Activated CD8-positive, alpha-beta memory T cell treated with anti-CD3 and anti-CD28 coated beads, Interleukin-2, amount 50 U/mL, for 48 hours (primary cell): ENCODE measurements at places on chromosomes 6 and 20.
A peak's percentile ranks its signal among the peaks of the same experiment; 100 is the strongest.

DNA sequence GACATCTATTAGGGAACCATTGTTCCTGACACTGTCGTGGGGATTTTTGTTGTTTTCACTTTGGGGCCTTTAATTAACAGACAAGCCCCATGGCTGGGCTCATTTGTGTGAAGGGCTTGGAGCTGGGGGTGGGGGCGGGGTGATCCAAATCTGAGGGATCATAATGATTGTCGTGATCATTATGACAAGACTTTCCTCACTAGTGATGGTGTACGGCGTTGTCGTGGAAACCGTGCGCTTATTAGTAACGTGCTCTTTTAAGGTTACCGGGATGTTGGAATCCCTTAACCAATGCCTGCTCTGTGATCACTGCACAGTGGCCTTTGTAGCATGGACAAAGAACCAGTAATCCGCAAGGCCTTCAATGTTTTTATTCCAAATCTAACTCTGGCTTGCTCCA lies 18.6 kb downstream of the PDYN start:
- no peak for DNase-seq

GRCh38 chr20:46122516-46123481 lies 4.7 kb downstream of the CD40 start:
- no peak for DNase-seq

GRCh38 chr6:103177791-103178190 lies 1681.9 kb downstream of the HACE1 start:
- DNase-seq, result no peak

DNA sequence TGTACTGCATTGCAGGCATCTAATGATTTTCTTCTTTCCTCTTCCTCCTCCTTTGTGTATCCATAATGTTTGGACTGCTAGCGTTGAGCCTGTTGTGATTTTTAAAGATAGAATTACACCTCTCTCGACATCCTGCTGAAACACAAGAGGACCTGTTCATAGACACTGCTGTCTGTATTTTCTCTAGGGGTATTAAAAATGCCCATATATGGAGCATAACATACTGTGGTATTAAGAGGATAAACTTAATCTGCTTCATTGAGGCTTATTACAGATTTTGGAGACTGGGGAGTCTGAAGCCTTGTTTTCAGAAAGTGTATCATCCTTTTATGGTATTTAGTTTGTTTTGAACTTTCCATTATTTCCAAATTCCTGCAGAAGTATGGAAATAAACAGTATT lies 414.3 kb downstream of the CDKAL1 start:
- DNase-seq, result no peak

DNA sequence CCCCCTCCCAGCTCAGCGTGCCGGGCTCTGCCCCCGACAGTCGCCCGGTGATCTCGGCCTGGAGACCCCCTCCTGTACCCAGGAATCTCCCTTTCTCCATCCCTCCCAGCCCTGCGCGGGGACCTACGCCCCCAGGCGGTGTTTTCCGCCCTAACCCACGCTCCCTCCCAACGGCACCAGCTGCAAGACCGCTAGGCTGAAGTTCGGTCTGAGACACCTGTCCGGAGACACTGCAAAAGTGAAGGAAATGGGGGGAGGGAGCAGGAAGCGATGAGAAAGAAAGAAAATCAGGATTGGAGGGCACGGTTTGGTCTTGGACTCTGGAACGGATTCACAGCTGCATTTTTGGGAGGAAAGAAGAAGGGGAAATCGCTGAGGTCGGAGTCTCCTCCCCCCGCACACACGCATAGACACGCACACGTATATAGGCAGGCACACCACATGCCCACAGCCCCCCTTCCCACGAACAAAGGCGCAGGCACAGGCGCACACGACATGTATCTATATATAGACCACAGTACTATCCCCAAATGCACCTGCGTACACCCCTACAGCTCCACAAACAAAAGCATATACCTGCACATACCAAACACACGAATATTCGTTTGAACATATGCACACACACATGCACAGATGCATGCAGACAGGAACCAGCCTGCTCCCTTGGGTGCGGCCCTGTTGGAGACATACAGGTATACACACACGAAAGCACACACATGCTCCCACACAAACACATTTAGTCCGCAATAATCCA lies 1.0 kb downstream of the SLC32A1 start:
- peak; percentile 55 for DNase-seq

- no peak for DNase-seq
Measured at GRCh38 chr20:10654630-10655029, 19.2 kb downstream of the JAG1 start.
